ENCODE measurements at places on chromosomes 2 and 18. TPM values are rescaled to one million over a fixed set of nuclear protein-coding genes. Genes with fewer than 3 reads are reported as not detected.

C2orf66 gene
- 0.05 TPM for polyA plus RNA-seq

MITD1 gene
- polyA plus RNA-seq = 14.2 TPM

CCDC68 gene
- polyA plus RNA-seq = 10.9 TPM

EGR4 gene
- not detected for polyA plus RNA-seq

DNAJC10 gene
- 40.1 TPM for polyA plus RNA-seq

ERLEC1 gene
- polyA plus RNA-seq = 58.1 TPM

SLC16A14 gene
- 0.04 TPM for polyA plus RNA-seq

DNAH6 gene
- not detected for polyA plus RNA-seq

UGT1A8 gene
- not detected for polyA plus RNA-seq

ERBB4 gene
- 0.04 TPM for polyA plus RNA-seq

ARMC9 gene
- polyA plus RNA-seq = 9.1 TPM

EPG5 gene
- polyA plus RNA-seq = 7.1 TPM

SERPINB12 gene
- not detected for polyA plus RNA-seq

CYP1B1 gene
- polyA plus RNA-seq = not detected

SOCS6 gene
- polyA plus RNA-seq = 18.6 TPM

RBKS gene
- 8.3 TPM for polyA plus RNA-seq

LDLRAD4 gene
- polyA plus RNA-seq = 11.8 TPM

OXER1 gene
- 11.3 TPM for polyA plus RNA-seq

UGT1A7 gene
- polyA plus RNA-seq = not detected

PLEKHB2 gene
- polyA plus RNA-seq = 61.5 TPM

DTNA gene
- 32.7 TPM for polyA plus RNA-seq

CD207 gene
- polyA plus RNA-seq = 0.13 TPM

ZSCAN30 gene
- 7.4 TPM for polyA plus RNA-seq

ZNF532 gene
- polyA plus RNA-seq = not detected

RIT2 gene
- polyA plus RNA-seq = not detected

SH3BP4 gene
- 99.1 TPM for polyA plus RNA-seq

ANKRD62 gene
- polyA plus RNA-seq = not detected

IL36A gene
- not detected for polyA plus RNA-seq

CFAP65 gene
- polyA plus RNA-seq = 0.03 TPM

Data from HepG2 (cell line).